Activated B cell treated with CpG ODN at 0.5 μM for 24 hours (primary cell): ENCODE measurements at places on chromosomes 16 and 17. TPM values are rescaled to one million over a fixed set of nuclear protein-coding genes. Genes with fewer than 3 reads are reported as not detected.

LLGL2 gene
- 27.5 and 29.9 TPM in 2 replicates for total RNA-seq

DNA sequence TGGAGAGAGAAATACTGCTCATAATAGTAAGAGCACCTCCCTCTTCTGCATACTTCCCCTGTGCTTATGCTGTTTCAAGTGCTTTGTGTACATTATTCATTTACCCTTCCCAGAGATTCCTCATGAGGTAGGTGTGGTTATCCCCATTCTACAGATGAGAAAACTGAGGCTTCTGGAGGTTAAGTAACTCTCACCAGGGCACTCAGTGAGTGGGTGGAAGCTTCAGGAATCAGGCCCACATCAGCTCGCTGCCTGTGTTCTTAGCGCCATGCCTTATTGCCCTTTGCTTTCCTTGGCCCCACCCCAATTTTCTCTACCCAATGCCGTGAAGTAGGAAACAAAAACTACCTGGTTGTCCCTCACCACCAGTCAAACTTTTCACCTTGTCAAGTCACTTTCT, 18.1 kb upstream of the ITGB3 start:
- DNase-seq: no peak
- peaks cover 26% of the 10 kb centered on the region for H3K4me1 ChIP-seq
- no peaks in the 10 kb centered on the region for H3K36me3 ChIP-seq
- no peak overlapping the region for H3K4me3 ChIP-seq
- H3K27ac ChIP-seq: no peak overlapping the region

CCL3 gene
- 74.4 and 74.5 TPM in 2 replicates for total RNA-seq

HDAC5 gene
- 28.4 and 35.1 TPM in 2 replicates for total RNA-seq

FOXC2 gene
- not detected in 2 replicates for total RNA-seq
